ENCODE measurements at places on chromosomes 7 and 10.

DNA sequence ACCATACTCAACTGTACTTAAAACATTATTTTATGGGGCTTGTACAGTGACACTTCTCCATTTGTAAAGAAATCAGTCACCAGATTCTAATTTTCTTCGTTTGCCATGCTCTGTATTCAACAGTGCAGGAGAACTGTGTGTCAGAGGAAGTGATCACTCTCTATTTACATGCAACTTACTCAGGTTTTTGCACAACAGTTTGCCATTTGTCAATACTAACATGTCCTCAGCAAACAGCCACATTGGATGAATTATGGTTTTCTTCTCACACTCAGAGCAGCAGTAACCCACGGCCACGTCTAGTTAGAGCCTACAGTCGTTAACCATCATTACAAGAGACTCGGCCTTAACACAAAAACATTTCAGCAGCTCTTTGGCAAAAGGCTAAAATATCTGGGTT, 69.2 kb upstream of the SP4 start:
- DNase-seq: no peak

DNA sequence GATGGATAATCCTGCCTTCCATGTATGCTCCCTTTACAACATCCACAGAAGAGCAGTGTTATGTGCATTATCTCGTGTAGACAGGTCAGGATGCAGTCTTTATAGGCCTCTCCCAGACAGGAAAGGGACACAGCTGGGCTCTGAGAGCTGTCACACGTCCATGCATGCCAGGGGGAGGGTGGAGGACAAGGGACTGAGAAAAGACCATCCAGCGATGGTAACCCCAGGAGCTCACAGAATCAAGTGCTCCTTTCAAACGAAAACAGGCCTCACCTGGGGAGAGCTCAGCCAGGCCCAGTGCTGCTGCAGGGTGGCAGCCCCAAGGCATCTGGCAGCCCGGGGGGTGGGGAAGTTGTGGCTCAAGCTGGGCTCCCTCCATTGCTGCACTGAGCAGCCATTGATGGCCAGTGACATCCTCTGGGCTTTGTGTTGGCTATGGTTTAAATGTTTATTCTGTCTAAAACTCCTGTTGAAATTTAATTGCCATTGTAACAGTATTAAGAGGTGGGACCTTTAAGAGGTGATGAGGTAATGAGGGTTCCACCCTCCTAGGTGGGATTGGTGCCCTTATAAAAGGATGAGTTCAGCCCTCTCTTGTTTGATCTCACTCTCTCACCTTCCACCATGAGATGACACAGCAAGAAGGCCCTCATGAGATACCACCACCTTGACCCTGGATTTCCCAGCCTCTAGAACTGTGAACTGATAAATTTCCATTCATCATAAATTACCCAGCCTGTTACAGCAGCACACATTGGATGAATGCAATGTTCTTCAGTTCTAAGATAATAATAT, 15.7 kb downstream of the JCAD start:
- no peak for DNase-seq

GRCh38 chr7:90726623-90727022, 130.5 kb downstream of the CDK14 start:
- DNase-seq: no peak

DNA sequence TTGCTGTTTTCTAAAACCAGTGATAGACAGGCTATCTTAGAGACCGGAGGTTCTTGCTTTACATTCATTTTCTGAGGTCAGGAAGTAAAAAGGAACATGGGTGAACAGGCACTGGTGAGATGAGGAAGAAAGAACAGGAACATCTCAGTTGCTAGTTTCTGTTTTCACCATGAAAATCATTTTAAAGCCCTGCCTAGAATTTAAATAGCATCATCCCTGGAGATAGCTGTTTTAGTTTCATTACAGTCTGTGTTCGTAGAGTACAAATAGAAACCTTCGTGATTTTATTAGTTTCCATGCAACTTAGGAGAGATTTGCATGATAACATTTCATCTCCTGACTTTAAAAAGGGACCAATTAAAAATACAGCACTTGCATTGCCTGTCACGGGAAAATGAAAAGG, 14.7 kb downstream of the KCNMA1 start:
- no peak for DNase-seq

DNA sequence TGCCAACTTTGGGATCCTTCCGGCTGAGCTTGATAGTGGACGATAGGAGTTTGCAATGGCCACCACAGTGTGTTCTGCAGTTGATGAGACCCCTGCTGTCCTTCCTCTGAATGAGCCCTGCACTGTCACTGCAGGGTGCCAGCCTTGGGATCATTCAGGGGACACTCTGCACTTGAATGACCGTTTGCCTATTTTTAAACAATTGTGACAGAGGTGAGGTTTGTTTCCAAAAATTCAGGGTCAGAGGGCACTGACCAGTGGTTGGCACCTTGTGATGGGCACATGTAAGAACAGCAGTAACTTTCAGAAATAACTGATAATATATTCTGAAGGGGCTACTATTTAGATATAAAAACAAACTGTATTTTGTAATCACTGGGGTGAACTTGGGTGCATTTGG, 48.5 kb upstream of the ADARB2 start:
- no peak for DNase-seq

- DNase-seq: no peak
Measured at GRCh38 chr7:7808156-7808555, 89.7 kb upstream of the RPA3 start.

Data from effector CD4-positive, alpha-beta T cell (primary cell).